Stimulated activated CD4-positive, alpha-beta T cell treated with anti-CD3 and anti-CD28 coated beads, Interleukin-2, amount 100 ng/mL, for 24 hours (primary cell): ENCODE measurements at places on chromosomes 2 and 18.

DNA sequence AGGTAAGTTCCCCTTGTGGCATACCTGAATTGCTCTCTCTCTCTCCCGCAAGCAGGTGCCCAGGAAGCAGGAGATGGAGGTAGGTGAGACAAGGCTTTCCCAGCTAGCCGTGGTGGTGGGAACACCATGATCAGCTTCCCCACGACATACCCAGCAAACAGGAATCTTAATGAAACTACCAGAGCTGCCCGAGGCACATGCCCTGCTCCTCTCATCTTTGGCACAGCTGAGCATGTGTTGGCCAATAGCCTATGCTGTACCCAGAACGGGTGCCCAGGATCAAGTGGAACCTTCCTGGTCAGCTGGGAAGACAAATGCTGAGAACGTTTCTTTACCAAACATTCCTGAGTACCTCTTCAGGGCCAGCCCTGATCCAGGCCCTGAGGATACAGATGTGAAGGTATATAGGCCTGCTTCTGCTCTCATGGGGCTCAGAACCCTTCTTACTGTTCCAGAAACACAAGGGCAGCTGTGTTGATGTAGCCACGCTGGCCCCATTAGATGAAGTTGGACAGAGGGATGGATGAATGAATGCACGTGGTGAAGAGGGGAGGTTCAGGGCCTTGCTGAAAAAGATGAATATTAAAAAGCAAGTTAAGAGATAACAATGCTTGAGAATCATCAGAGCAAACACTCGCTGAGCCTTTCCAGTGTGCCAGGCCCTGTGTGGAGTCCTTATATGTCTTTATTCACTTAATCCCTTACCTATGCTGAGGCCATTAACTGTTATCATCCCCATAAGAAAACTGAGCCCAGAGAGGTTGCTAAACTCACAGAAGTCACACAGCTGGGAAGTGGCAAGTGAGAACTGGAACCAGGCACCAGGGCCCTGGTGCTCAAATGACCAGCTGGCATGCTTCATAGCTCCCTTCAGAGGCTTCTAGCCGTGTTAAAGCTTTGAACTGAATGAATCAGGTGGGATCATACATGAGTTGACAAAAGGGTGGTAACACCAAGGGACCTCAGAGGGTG is 68.8 kb upstream of the TMEM247 start:
- DNase-seq = no peak

- peak; percentile 33 for DNase-seq
Observed at GRCh38 chr2:176653479-176654443, 384.5 kb downstream of the MTX2 start.

DNA sequence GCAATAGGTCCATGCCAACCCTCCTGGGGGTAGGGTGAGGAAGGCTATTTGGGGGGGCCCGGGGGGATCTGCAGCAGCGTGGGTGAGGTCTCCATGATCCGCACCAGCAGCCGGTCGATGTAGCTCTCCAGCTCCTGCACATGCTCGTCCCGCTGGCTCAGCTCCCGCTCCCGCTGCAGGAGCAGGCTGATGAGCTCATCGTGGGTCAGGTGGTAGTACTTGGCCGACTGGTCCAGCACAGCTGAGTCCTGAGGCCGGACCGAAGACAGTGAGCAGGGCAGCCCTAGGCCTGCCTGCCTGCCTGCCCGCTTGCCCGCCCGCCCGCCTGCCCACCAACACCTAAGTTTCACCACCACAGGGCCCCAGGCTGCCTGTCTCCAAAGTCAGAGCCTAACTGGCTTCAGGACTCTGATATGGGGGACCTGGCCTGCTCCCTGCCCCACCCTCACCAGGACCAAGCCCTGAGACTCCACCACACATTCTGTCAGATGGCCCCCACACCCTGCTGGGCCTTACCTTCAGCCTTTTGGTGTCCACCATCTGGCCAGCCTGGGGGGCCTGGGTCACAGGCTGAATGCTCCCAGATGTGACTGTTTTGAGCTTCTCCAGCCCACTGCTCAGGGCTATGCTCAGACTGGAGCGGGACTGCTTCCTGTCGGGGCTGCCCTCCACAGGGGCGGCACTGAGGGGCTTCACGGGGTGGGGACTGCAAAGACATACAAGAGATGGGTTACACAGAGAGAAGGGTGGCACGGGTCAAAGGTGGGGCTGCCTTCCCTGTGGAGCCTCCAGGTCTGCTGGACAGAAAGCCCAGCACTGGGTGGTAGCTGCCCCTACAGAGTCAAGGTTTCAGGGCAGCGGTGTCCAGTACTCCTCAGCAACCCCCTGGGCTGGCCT is 4.2 kb upstream of the SFXN5 start:
- no peak for DNase-seq

DNA sequence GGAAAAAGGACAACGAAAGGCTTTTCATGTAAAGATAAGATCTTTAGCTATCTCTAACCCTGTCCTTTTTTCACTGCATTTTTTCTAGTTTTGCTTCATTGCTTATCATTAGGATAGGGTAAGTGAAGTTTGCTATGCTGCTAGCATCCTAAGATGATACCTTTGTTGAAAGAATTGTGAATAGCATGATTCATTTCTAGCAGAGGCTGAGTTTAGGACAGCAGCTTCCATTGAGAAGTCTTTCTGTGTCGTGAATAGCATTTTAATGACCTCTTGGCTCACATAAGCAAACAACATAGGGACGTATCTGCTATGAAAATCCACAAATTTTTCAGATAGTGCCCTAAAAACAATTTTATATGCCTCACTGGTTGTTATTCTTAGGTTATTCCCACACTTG is 36.4 kb upstream of the GAREM2 start:
- DNase-seq = no peak

GRCh38 chr2:143225931-143226330 is 96.7 kb downstream of the ARHGAP15 start:
- DNase-seq = no peak

GRCh38 chr18:24799720-24800119 is 339.3 kb downstream of the HRH4 start:
- no peak for DNase-seq

GRCh38 chr18:63307551-63308200 is 11.9 kb downstream of the BCL2 start:
- peak; percentile 7 for DNase-seq

- no peak for DNase-seq
Observed at GRCh38 chr2:85170938-85171475, 37.8 kb downstream of the TCF7L1 start.

GRCh38 chr2:70442301-70443077 is 111.1 kb downstream of the TGFA start:
- DNase-seq = no peak

DNA sequence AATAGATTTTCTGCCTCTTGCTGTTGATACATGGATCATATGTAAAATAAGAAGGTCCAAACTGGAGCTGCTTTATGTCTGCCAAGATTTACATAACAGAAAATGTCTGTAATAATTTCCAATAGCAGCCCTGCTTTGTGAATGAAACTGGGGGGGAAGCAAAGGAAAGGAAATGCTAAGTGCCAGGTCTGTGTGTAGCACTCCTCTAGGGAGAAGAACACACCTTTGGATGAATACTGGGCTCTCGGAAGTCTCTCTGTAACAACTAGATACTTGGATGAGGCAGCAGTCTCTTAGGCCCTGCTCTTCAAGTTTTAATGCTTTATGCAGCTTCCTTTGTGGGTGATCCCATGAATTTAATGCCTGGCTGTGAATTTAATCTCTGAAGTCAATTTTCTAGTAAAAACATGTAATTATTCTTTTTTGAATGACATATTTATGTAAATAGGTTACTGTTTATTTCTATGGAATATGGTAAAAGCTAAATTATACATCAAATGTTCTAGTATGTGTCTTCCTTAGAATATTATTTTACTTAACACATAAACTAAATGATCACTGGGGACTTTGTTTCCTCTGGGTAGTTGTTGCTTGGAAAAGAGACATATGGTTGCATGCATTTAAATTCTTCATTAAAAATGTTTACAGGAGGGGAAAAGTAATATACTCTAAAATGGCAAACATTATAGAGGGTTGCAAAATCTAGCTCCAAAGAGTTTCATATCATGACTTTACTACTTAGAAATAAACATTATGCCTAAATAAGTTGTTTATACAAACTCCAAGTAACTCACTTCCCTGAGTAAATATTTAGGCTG is 336.6 kb upstream of the CWC22 start:
- no peak for DNase-seq

DNA sequence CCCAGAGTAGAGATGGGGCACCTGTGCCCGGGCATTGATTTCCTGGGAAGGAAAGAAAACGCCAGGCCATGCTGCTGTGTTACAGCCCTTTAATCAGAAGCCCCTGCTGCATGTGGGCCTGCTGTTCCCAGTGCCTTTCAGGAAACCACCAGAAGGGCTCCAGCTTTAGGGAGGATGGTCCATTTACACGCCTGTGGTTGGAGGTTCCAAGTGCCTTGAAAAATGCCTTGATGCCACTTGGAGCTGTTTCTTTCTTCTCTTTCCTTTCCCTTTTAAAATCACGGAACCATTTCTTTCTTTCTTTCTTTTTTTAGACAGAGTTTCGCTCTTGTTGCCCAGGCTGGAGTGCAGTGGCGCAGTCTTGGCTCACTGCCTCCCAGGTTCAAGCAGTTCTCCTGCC is 60.5 kb downstream of the AGAP1 start:
- DNase-seq = no peak

- DNase-seq = peak; percentile 55
Observed at GRCh38 chr2:38076152-38076709, 280 bp upstream of the CYP1B1 start.

- DNase-seq = no peak
Observed at GRCh38 chr2:6812857-6813530, 52.7 kb downstream of the CMPK2 start.

GRCh38 chr18:48151421-48152065 is 221.1 kb upstream of the SMAD2 start:
- DNase-seq = no peak

DNA sequence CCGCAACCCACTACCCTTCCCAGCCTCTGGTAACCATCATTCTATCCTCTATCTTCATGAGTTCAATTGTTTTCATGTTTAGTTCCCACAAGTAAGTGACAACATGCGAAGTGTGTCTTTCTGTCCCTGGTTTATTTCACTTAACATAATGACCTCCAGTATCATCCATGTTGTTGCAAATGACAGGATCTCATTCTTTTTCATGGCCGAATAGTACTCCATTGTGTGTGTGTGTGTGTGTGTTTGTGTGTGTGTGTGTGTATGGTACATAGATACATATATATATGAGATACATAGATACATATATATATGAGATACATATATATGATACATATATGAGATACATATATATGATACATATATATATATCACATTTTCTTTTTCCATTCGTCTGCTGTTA is 196.3 kb upstream of the STK17B start:
- DNase-seq = no peak

- no peak for DNase-seq
Observed at GRCh38 chr18:48924630-48925490, 25.9 kb downstream of the SMAD7 start.

DNA sequence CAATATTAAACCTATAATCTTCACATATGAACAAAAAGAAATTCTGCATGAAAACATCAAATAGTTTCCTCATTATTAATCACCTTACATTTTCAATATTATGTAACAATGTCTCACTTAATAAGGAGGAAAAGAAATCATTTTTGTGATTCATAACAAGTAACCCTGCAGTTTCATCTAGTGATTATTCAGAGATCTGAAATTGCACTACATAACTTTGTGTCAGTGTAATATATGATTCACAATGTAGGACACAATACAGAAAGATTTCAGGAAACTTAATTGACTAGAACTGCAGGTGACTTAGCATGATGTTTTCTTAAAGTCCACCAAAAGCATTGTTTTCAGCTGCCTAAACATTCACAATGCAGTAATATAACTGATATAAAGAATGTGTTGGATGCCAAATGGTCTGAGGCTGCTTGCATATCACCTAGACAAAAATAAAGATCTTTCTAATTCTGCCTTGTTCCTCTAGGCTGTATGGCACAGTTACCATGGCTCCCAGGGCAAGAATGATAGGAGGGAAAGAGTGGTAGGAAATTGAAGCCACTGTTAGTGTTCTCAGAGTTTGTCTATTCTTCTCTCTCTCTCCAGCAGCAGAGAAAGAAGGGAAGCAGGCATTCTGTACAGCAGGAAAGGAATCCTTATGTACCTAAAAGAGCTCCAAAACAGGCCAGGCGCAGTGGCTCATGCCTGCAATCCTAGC is 366.6 kb downstream of the FSIP2 start:
- no peak for DNase-seq

GRCh38 chr2:206442833-206443734 is at the start of gene ADAM23:
Gene ADAM23 (plus strand): TSS chr2:206443532. CDS start chr2:206443867, 335 bp downstream.
- peak; percentile 64 for DNase-seq

GRCh38 chr2:69279931-69280681 is 106.9 kb downstream of the GFPT1 start:
- DNase-seq = no peak

- DNase-seq = no peak
Observed at GRCh38 chr18:61556862-61557261, 223.6 kb downstream of the CDH20 start.

DNA sequence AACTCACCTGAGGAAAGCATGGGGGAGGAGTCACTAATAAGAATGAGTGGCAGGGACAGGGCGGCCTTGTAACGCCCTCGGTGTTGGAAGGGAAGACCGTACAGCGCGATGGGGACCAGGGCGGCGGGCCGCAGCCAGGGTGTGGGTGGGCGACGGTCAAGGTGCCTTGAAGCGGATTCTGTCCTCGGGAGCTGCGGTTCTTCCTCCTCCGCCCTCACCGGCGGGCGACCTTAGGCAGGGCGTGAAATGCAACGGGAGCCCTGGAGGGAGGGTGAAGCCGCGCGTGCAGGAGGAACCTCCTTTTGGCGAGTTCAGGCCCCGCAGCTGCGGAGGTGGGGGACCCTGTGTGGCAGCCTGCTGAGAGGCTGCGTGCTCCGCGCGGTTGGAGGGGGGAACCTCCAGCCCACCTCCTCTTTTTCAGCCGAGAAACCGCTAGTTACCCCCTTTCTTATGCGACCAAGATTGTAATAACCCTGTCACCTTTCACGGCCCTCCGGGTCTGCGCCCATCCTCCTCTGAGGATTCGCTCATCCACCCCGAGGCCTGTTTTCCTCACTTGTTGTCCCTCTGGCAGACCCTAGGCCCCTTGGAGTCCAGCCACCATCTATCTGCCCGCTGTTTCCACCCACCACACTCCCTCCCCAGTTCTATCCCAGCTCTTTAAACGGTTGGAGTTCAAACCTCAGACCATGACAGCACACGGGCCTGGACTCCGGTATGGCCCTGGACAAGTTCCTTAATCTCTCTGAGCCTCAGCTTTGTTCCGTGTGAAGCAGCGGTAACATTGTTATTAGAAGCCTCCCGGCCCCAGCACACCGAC is 823 bp upstream of the RNU2-63P start:
- DNase-seq = no peak

GRCh38 chr2:107072150-107072940 is 186.4 kb upstream of the ST6GAL2 start:
- no peak for DNase-seq

GRCh38 chr2:235966396-235966795 is 201.8 kb downstream of the GBX2 start:
- DNase-seq = no peak

- no peak for DNase-seq
Observed at GRCh38 chr18:26040051-26040656, 50.3 kb downstream of the SS18 start.

- DNase-seq = no peak
Observed at GRCh38 chr2:159939946-159940345, 122.5 kb downstream of the PLA2R1 start.
